ENCODE measurements at places on chromosomes 3 and 15.

DNA sequence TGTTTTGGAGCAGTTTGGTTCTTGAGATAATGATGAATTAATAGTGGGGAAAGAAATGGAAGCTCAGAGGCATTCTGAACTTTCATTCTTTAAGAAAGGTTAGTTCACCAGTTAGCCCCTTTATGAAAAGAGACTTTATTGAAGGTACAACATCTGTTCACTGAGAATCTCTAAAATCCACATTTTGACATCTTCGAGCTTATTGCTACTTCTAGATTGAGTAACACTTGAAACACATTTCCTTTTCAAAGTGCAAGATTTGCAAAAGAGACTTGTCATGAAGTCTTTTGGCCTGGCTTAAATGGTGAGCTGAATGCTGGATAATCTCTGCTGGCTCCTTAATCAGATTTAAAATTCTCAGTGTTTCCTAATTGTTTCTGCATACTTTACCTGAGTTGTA lies 42.3 kb downstream of the RAB8B start:
- no peak for DNase-seq

DNA sequence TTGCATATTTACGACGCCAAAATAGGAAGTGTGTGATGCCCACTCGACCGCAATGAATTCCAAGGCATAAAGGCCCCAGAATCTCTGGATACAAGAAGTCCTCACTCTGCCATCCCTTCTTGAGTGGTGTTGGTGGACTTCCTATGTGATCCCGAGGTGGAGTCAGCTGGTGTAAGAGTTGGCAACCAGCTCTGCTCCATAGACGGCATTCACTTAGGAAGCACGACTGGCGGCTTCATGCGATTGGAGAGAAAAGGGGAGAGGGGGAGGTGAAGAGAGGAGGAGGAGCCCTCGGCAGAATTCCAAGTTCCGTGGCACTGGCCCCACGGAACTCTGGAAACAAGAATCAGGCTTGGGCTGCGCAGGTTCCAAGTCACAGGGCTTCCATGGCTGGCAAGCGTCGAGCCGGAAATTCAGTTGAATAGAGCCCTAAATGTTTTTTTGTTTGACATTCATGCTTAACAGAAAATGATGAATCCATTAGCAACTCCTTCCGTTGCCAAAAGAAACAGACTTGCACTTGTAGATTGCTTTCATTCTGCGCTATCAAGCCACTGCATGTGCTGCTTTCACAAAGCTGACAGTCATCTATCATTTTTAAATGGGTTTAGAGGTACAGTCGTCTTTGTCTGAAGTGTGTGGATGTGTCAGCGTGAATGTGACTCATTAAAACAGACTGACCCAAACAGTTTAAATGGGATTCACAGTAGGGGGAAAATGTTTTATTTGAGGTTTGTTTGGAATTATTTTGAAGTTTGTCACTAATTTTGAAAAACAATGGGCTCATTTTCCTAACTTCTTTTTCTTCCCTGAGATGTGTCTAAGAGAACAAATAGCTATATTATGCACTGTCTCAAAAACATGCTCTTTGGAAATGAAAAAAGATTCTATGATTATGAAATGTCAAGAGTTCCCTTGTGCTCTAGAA lies 428.3 kb upstream of the ATP11B start:
- DNase-seq = no peak

DNA sequence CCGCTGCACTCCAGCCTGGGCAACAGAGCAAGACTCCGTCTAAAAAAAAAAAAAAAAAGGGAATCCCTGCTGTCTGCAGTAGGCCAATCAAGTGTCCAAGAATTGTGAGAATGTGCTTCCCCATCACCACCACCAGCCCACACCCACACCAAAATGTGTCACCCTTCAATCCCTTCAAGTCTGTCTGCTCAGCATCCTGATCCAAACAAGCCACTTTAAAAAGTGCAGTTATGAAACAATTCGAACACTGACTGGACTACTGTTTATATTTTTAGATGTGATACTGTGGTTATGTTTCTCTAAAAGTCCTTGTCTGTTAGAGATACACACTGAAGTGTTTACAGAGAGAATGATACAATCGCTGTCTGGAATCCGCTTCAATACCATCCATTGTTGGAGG lies 78.1 kb upstream of the CGNL1 start:
- no peak for DNase-seq

DNA sequence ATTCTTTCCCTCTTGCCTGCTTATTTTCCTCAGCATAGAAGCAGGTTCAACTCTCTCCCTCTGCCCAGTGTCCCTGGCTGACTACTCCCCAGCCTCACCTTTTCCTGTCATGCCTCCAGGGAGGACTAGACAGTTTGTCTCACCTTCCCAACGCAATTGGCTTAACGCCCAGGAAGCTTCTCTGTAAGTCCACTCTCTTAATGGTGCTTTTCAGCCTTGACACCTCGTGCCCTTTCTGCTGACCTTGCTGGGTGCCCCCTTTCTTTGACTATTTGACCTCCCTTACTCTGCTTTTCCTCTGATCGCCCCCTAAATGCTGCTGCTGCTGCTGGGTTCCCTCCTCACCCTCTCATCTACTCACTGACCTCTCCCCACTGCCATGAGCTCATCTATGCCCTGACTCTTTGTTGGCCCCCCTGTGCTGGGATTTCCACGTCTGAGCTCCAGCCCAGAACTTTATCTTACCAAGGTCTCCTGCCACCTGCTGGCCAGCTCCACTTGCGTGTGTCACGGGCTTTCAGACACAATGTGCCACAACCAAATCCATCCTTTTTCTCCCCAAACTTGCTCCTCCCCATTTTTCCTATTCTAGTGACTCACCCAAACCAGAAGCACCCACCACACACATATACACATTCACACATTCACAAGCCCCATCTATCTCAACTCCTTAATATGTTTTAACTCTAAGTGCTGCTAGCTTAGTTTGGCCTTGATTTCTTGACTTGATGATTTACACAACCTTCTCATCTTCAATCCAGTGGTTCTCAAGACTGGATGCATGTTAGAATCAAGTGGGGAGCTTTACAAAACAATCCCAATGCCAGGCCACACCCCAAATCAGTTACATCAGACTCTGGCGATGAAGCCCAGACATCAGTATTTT lies 16.6 kb downstream of the EPB42 start:
- DNase-seq = no peak

- DNase-seq = no peak
Observed at GRCh38 chr3:24464389-24464788, 30.3 kb downstream of the THRB start.

GRCh38 chr3:123027292-123028232 lies at the start of gene SEMA5B:
Gene SEMA5B (minus strand): TSS chr3:123027763. CDS start chr3:122961263, 66,500 bp downstream.
- DNase-seq = no peak

GRCh38 chr15:64138331-64138941 lies 13.1 kb upstream of the SNX22 start:
- DNase-seq = no peak

DNA sequence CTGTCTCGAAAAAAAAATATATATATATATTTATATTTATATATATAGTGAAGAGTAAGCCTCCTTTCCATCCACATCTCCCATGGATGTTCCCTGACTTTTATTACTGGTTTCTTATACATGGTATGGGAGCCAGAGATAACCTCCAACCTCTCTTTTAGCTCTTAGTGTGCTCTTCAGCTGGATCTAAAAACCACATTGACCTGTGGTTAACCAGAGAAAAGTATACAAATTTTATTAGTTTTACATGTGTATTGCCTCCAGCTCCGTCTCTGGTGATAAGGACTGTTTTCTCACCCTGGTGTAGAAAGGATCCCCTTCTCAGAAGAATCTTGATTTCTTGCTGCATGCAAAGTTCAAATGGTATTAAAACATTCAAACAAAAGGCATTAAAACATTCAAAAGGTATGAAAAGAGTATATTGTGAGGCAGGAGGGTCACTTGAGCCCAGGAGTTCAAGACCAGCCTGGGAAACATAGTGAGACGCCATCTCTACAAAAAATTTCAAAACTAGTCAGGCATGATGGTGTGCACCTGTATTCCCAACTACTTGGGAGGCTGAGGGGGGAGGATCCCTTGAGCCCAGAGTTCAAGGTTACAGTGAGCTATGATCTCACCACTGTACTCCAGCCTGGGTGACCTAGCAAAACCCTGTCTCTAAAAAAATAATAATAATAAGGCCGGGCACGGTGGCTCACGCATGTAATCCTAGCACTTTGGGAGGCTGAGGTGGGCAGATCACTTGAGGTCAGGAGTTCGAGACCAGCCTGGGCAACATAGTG lies 13.5 kb upstream of the TTBK2 start:
- DNase-seq = no peak

- DNase-seq = no peak
Observed at GRCh38 chr3:119428538-119428937, 34.9 kb downstream of the TMEM39A start.

GRCh38 chr15:94259863-94260262 lies 28.5 kb downstream of the MCTP2 start:
- DNase-seq = no peak

GRCh38 chr15:29410338-29410737 lies 140.7 kb upstream of the NSMCE3 start:
- DNase-seq = no peak

DNA sequence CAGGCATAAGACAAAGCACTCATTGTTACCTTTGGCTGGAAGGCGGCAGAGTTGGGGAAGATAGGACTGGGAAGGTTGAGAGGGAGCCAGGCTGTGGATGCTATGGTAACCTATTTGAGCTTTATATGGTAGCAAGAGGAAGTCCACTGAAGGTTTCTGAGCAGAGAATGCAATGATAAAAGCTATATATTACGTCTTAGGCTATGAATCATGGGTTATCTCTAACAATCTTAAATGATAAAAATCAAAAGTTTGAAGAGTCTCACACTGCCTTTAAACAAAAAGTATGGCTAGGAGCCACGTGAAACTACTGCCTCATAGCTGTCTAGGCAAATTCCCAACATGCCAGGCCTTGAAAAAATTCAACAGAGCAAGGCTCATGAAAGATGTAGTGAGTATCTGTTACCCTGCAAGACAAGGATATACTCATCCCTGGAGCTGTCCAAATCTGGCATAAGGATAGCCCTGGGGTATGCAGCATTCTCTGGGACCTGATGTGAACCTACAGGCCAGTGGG lies 4.1 kb downstream of the P3H2 start:
- no peak for DNase-seq

DNA sequence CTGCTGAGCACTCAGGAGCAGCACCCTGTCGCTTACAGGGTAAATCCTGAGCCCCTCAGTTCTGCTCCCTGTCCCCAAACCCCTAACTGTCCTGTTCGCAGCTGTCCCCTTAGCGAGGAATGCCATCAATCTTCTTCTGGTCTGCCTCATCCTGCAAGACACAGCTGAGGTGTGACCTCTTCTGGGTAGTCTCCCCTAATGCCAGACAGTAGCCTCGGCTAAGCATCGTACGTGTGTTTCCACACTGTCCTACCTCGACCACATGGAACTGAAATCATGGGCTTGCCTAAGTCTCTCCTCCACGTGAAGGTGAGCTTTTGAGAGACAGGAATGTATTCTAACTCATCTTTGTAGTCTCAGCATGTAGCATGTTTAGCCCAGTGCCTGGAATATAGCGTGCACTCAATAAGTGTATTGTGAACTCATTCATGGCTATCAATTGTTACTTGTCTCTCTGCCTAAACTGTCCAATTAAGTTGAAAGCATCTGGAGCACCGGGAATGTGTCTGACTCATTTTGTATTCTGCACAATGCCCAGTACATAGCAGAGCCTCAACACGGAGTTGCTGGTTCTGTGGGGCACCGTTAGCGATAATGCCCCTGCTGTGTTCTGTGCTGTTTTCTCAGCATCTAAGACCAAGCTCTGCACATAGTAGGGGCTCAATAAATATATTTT lies 90.2 kb downstream of the HES1 start:
- DNase-seq = no peak

- no peak for DNase-seq
Observed at GRCh38 chr3:46375814-46376213, 5.1 kb downstream of the CCR5 start.

- DNase-seq = no peak
Observed at GRCh38 chr15:63729115-63729884, 104.4 kb downstream of the HERC1 start.

DNA sequence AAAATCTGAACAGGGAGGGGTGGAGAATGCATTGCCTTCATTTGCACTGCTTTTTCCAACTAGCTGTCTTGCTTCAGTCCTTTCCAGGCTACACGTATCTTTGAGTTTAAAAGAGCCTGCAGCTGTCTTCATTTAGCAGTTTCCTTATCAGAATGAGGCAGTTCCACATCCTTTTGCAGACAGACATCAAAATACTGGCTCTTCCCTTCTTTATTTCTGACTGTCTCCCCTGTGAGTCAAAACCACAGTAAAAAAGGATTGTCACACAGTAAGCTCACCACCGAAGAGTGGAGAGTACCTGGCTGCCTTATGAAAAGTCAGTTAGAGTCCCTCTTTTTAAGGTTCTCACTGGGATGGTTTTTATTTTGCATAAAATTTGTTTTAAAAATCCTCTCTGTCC lies 205.5 kb upstream of the CD96 start:
- no peak for DNase-seq

DNA sequence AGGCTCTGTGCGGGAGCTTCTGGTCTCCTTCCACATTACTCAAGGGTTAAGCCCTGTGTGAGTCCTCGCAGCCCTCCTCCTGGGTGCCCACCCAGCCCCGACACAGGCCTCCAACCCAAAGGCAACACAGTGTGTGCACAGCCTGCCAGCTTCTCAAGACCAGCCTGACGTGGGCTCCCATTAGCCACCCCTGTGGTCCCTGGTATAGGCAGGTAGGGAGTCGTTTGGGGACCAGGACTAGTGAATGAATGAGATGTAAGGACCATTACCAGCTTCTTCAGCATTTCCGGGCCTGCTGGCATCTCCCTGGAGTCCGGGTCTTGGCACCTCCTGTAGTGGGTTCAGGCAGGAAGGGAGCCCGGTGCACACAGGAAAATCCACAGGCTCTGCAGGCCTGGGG lies 20.2 kb upstream of the PLXNA1 start:
- DNase-seq = no peak

DNA sequence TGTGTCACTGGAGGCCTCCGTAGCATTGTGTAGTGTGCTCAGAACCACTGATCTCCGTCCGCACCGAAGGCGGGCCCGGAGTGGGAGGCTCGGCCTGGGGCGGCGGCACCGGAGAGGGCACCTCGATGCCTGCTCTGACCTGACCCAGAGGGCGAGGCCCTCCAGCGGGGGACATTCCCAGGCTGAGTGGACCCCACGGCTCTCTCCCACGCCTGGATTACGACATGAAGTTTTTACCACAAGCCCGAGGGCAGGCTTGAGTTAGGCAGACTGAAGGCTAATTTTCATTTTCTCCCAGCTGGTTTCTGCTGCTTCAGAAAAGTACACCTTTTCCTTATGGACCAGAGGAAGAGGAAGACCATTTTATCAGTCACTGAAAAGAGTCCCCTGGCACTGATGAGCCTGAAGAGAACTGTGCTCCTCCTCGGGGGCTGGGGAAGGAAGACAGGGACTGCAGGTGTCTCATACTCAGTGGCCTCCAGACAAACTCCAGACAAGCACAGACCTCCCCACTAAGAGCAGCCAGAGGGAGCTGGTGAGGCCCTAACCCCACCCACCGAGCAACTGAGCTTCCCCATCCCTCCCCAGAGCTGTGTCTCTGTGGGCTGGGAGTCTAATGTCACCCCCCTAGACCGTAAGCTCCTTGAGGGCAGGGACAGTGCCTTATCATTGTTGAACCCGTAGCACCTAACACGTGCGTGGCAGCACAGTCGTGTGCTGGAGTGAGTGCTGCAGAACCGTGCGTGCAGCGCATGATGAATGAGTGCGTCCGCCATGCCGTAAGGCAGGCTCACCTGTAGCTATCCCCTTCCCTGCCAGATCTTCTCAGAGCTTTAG lies 74.5 kb upstream of the BLM start:
- no peak for DNase-seq

All from left renal cortex interstitium (tissue), 4 donors.